ENCODE measurements at places on chromosomes 2 and 18. TPM values are rescaled to one million over a fixed set of nuclear protein-coding genes. Genes with fewer than 3 reads are reported as not detected.

Gene TUBB8B
- total RNA-seq: not detected

Gene CSRNP3
- 5.6 TPM for total RNA-seq

Gene SP5
- not detected for total RNA-seq

Gene SLC38A11
- 41.4 TPM for total RNA-seq

Gene SUCLG1
- 44.5 TPM for total RNA-seq

Gene SRD5A2
- total RNA-seq: not detected

Gene PRSS56
- total RNA-seq: not detected

Gene TACR1
- total RNA-seq: 0.28 TPM

Gene WDR35
- total RNA-seq: 4.8 TPM

Gene GNLY
- 17.4 TPM for total RNA-seq

Gene TUBA3E
- total RNA-seq: not detected

Gene MLPH
- total RNA-seq: 0.35 TPM
